ENCODE measurements at places on chromosomes 7 and 10. TPM values are rescaled to one million over a fixed set of nuclear protein-coding genes. Genes with fewer than 3 reads are reported as not detected.

GRCh38 chr10:109953766-109954165 lies 30.5 kb upstream of the XPNPEP1 start:
- DNase-seq: no peak

DNA sequence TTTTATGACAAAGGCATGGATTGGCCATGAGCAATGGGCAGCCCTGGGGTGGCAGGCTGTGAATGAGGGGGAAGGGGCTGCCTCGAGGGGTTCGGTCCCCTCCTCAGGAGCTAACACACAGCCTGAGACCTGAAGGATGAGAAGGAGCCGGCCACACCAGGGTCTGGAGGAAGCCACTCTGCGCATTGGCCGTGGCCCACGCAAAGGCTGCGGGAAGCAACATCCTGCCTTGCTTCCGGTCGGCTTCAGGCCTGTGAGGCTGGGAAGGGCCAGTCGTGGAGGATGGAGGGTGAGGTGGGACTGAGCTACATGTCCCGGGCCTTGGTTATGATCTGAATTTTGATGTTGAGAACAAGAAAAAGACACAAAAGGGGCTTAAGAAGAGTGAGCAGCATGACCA lies 49.4 kb downstream of the RGS10 start:
- peak; percentile 25 for DNase-seq

GRCh38 chr7:26105236-26105635 lies 46.8 kb upstream of the NFE2L3 start:
- DNase-seq: no peak

DNA sequence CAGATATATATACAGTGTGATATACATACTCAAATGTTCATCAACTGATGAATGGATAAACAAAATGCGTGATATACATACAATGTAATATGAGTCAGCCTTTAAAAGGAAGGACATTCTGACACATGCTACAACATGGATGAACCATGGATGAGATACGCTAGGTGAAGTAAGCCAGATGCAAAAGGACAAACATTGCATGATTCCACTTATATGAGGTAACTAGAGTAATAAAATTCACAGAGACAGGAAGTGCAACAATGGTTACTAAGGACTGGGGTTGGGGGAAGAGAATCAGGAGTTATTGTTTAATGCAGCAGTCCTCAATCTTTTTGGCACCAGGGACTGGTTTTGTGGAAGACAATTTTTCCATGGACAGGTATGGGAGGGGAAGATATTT lies 47.3 kb upstream of the PIK3AP1 start:
- no peak for DNase-seq

- no peak for DNase-seq
These were observed 272.3 kb upstream of the PLPP4 start for GRCh38 chr10:120184547-120185337.

DNA sequence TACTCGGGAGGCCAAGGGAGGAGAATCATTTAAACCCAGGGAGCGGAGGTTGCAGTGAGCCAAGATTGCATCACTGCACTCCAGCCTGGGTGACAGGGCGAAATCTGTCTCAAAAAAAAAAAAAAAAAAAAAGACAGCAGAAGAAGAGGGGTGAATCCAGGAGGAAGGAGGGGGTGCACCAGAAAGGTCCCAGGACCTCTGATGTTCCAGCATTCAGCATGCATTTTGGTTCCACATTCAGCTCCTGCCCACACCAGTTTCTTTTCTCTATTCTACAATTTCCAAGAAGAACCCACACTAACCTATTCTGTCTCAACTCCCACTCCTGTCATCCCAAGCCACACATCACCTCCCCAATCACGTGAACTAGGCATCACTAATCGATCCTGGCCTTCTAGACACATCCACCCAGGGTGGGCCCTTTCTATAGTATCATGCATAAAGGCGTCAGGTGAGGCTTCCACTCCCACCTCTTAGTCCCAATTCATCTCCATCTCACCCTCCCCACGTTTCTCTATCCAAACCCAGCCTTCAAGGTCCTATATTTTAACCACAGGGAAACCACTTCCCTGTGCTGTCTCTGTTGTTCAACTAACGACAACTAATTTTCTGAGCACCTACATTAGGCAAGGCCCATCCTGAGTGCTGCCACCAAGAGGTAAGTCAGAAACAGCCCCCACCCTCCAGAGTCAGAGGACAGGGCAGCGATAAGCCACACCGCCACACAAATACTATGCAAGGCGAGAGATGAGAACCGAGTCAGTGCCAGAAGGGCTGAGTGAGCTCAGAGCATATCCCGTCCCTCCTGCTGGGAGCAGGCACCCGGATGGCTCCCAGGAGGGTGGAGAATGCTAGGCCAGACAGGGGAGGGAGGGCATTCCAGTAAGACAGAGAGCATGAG lies 2.2 kb downstream of the ANXA11 start:
- peak; percentile 62 for DNase-seq

DNA sequence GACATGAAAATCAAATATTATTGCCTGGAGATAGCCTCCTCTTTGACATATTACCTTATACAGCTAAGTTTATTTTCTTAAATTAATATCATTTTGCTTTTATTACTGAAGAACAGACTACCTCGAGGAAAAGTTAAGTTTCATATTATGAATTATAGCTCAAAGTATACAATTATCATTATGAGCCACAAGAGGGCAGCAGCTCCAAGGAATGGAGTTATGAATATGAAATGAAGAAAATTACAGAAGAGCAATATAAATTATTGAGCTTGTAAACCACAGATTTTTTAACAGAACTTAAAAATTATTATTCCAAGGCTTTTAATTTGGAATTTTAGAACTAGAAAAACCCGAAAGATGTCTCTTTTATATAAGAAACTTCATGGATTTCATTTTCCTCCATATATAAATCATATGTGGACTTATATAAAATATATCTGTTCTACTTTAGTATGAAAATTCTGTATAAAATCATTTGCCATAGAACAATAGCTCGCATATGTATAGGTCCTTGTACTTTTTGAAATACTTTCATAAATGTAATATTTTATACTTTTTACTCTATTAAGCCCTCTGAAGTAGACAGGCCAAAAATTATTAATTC lies 40.1 kb downstream of the IQUB start:
- DNase-seq: peak; percentile 27

ZNF239 gene
- 3.2 TPM for polyA plus RNA-seq

SNCG gene
- 69.4 TPM for polyA plus RNA-seq

All from thymus (tissue), 14 donors.